LHCN-M2 (cell line): ENCODE measurements at places on chromosomes 2 and 18. TPM values are rescaled to one million over a fixed set of nuclear protein-coding genes. Genes with fewer than 3 reads are reported as not detected.
A peak's percentile ranks its signal among the peaks of the same experiment; 100 is the strongest.

DNA sequence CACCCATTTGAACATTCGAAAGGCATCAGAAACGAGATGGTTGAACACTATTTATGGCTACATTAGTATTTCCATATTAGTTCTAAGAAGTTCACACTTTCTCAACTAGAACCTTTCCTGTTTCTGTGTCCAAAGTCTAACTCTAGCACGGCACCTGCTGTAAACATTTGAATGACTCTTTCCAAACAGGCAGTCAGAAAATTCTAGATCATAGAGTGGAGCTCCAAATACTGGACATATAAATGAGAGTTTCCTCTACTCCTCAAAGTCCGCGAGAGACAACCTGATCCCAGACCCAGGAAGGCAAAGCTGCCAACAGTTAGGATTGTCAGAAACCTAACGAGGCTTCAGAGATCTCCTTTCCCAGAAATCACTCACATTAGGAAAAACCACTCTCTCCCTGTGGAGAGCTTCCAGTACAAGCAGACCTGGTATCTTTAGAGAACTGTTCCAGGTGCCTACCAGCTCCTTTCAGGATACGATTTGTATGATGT, 10.6 kb downstream of the RND3 start:
- no peak for DNase-seq

DNA sequence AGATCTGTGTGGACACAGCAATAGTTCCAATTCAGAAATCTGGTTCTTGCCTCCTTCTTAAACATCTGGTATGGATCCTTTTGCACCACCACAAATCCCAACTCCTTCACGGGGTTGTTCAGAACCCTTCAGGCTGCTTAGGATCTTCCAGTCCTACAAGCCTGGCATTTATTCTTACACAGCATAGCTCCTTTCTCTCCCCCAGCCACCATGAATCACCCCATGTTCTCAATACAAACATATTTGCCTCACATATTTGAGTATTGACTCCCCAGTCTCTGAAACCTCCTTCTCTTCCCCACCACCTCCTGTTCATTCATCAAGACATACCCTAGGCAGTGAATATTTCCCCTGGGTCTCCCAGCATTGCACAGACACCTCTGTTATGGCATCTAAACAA, 155.2 kb downstream of the ALK start:
- DNase-seq = peak; percentile 66

DNA sequence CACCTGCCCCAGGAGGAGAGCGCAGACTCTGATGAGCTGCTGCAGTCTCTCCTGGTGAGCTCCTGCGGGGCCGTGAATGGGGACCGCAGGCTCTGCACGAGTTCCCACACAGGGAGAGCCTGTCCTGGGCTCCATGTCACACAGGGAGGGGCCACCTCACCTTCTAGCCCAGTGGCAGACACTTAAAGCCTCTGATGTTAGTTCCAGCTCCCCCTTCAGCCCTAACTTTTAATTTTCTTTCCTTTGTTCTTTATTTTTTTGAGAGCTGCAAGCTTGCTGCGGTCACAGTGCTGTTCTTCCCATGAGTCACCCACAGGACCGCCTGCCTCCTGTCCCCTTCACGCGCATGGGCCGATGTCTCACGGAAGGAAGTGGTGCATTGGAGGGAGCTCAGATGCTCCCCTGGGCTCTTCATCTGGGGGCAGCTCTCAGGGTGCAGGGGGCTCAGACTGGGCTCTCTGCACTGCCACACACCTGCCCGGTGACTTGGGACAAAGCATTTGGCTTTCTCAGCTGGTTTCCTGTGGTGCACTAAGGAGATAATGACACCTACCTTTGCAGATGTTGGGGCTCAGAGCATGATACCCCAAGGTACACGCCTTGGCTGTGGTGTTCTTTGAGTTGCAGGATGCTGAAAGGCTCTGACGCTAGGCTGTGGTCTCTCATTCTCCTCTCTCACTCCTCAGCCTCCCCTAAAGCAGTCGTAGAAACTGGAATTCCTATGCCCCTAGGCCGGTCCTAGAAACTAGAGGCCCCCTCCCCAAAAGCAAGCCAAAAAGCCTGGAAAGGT, 37.2 kb upstream of the PXDN start:
- peak; percentile 10 for DNase-seq

- DNase-seq = peak; percentile 10
Observed at GRCh38 chr18:39198376-39198775, 1632.8 kb upstream of the CELF4 start.

The ANO7 gene
- 0.29 and 1.6 TPM in 2 replicates for total RNA-seq

The ARL5A gene
- 42.7 and 51.4 TPM in 2 replicates for total RNA-seq
